CD4-positive, CD25-positive, alpha-beta regulatory T cell (primary cell): ENCODE measurements at places on chromosomes 1 and 21. TPM values are rescaled to one million over a fixed set of nuclear protein-coding genes. Genes with fewer than 3 reads are reported as not detected.

OVAAL gene
- not detected for polyA plus RNA-seq

AMY1B gene
- not detected for polyA plus RNA-seq

RNF186 gene
- not detected for polyA plus RNA-seq

IRF6 gene
- 1.9 TPM for polyA plus RNA-seq

CFHR5 gene
- polyA plus RNA-seq = not detected

DMRTA2 gene
- polyA plus RNA-seq = not detected

IGSF8 gene
- polyA plus RNA-seq = 41.3 TPM

KIF2C gene
- 3.9 TPM for polyA plus RNA-seq

CD1E gene
- polyA plus RNA-seq = not detected

PKP1 gene
- not detected for polyA plus RNA-seq

ANGPTL1 gene
- not detected for polyA plus RNA-seq

LCE3D gene
- not detected for polyA plus RNA-seq

CCDC17 gene
- polyA plus RNA-seq = not detected

LCE1B gene
- not detected for polyA plus RNA-seq
